ENCODE measurements at places on chromosomes 4 and X.

DNA sequence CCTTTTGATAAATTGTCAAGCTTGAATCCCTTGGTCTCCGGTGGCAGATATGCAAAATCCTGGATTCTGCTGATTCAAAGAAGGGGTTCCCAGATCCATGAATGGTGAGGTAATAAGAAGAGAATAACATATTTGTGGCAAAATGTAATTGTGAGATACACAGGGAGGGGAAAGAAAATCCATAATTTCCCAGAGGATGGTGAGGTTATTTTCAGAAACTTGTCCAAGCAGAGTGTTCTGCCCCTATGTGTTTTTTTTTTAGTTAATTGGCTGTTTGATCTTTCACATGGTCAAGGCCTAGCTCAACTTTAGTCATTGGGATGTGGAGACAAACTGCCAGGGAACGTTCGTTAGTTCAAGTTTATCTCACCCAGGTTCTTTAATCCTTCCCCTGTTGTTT is 408.8 kb downstream of the MAPK10 start:
- DNase-seq = no peak

GRCh38 chrX:125681507-125681906 is 361.8 kb downstream of the TEX13C start:
- no peak for DNase-seq

GRCh38 chr4:76198411-76199237 is 15.0 kb downstream of the SCARB2 start:
- no peak for DNase-seq

- DNase-seq = no peak
Measured at GRCh38 chrX:71183341-71183740, 38.7 kb downstream of the NLGN3 start.

DNA sequence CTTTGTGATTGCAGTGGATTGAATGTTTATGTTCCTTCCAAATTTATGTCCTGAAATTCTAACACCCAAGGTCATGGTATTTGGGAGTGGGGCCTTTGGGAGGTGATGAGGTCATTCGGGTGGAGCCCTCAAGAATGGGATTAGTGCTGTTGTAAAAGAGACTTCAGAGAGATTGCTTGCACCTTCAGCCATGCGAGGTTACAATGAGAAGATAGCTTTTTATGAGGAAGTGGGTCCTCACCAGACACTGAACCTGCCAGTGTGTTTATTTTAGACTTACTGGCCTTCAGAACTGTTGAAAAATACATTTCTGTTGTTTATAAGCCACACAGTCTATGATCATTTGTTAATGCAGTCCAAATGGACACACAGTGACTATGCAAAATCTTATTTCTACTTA is 161.0 kb upstream of the GPRIN3 start:
- DNase-seq = no peak

- DNase-seq = no peak
Measured at GRCh38 chrX:28124416-28124815, 143.2 kb upstream of the DCAF8L1 start.

DNA sequence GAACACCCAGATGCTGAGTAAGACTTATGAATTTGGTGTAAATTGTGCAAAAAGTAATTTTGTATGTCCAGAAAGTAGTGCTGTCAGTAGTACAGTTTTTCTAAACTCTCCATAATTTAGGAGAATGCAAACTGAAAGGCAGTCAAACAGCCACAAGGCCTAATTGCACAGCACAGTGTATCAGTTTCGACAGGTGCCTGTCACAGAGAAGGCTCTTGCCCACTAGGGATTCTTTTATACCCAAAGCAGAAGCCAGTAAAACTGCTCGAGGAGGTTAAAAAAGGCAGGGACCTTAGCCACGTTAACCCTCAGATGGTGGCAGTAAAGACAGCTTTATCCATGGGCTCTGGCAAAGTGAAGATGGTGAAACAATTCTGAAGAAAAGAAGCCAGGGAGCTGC is 69.4 kb upstream of the GATB start:
- no peak for DNase-seq

- DNase-seq = no peak
Measured at GRCh38 chr4:84901740-84902281, 64.7 kb downstream of the WDFY3 start.

GRCh38 chrX:39493168-39493567 is 604.6 kb downstream of the BCOR start:
- no peak for DNase-seq

GRCh38 chr4:165827018-165827417 is 46.0 kb upstream of the TLL1 start:
- no peak for DNase-seq

GRCh38 chr4:77938560-77938959 is 75.9 kb downstream of the MRPL1 start:
- no peak for DNase-seq

GRCh38 chrX:29662759-29663503 is 552.4 kb upstream of the MAGEB2 start:
- no peak for DNase-seq
